ENCODE measurements at places on chromosomes 1 and 21. TPM values are rescaled to one million over a fixed set of nuclear protein-coding genes. Genes with fewer than 3 reads are reported as not detected.

The IPO13 gene
- total RNA-seq = 15.9 TPM

The MAD2L2 gene
- 49.8 TPM for total RNA-seq

The FNDC5 gene
- 0.25 TPM for total RNA-seq

The RHD gene
- total RNA-seq = not detected

The UMODL1 gene
- not detected for total RNA-seq

All from A549 treated with Hydrocortisone at 1 μM for 4 hours (cell line).